Hepatocyte (in vitro differentiated cells): ENCODE measurements at places on chromosomes 4 and X. TPM values are rescaled to one million over a fixed set of nuclear protein-coding genes. Genes with fewer than 3 reads are reported as not detected.

Gene GAK
- polyA plus RNA-seq: 84.9 and 88.4 TPM in 2 replicates

Gene PHF8
- polyA plus RNA-seq: 11.1 TPM in 2 replicates

Gene RAB9A
- 51.2 and 53.9 TPM in 2 replicates for polyA plus RNA-seq

Gene PDZD11
- polyA plus RNA-seq: 52.5 and 57.6 TPM in 2 replicates

Gene CFI
- 108 and 112 TPM in 2 replicates for polyA plus RNA-seq

Gene ACSL4
- 30.2 and 51.8 TPM in 2 replicates for polyA plus RNA-seq

Gene MBNL3
- 9.6 and 11.6 TPM in 2 replicates for polyA plus RNA-seq

Gene KIAA1210
- not detected in 2 replicates for polyA plus RNA-seq

Gene KLB
- 7.5 and 11.5 TPM in 2 replicates for polyA plus RNA-seq

Gene BGN
- polyA plus RNA-seq: 27.5 and 35.8 TPM in 2 replicates

Gene KLHL13
- 12.3 and 18.5 TPM in 2 replicates for polyA plus RNA-seq

Gene RIBC1
- polyA plus RNA-seq: 0.86 and 1.2 TPM in 2 replicates

Gene CSAG3
- polyA plus RNA-seq: 0.33 TPM in 1 of 2 replicates, not detected in the other

Gene STEEP1
- polyA plus RNA-seq: 5.5 and 11.1 TPM in 2 replicates

Gene FGB
- 1,888 and 2,096 TPM in 2 replicates for polyA plus RNA-seq

Gene MAGEC3
- 0.40 TPM in 1 of 2 replicates, not detected in the other for polyA plus RNA-seq

Gene TLR8
- not detected in 2 replicates for polyA plus RNA-seq

Gene JCHAIN
- polyA plus RNA-seq: not detected in 2 replicates

Gene SORBS2
- 43.4 and 60.0 TPM in 2 replicates for polyA plus RNA-seq
